ENCODE measurements at places on chromosomes 2 and 18. TPM values are rescaled to one million over a fixed set of nuclear protein-coding genes. Genes with fewer than 3 reads are reported as not detected.

DNA sequence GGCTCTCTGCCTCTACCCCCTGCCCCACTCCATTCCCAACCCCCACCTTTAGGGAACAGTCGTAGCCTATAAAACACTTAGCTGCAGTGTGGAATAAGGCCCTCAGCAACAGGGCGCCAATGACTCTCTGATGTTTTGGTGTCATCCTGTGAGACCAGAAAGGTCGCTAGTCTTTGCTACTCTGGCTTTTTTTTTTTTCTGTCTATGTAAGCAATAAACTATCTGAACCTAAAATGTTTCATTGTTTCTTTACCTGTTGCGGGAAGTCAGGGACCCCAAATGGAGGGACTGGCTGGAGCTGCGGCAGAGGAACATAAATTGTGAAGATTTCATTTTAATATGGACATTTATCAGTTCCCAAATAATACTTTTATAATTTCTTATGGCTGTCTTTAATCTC lies 154.6 kb downstream of the COPS8 start:
- no peaks in the 10 kb centered on the region for H3K4me1 ChIP-seq
- no peak overlapping the region for H3K27ac ChIP-seq
- DNase-seq: no peak
- H3K4me3 ChIP-seq: no peak overlapping the region

DNA sequence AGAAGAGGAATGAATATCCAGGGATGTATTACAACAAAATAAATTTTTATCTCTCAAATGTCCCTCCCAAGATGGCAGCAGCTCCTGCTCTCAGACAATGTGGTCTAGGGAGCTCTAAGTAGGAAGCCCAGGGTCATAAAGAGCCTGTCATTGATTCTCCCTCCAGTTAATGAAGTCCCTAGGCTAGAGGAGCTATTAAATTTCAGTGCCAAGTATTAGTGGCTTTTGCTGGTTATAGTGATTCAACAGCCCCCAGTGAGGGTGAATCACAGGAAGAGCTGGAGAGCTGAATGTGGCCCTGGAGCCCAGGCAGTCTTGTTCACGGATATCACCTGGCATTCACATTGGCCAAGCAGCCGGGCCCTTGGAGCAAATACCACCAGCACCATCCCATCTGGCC lies 109.8 kb upstream of the YPEL5 start:
- DNase-seq: no peak
- H3K36me3 ChIP-seq: no peaks in the 10 kb centered on the region
- no peaks in the 10 kb centered on the region for H3K4me1 ChIP-seq
- no peaks in the 10 kb centered on the region for H3K27me3 ChIP-seq
- H3K4me3 ChIP-seq: no peak overlapping the region

DNA sequence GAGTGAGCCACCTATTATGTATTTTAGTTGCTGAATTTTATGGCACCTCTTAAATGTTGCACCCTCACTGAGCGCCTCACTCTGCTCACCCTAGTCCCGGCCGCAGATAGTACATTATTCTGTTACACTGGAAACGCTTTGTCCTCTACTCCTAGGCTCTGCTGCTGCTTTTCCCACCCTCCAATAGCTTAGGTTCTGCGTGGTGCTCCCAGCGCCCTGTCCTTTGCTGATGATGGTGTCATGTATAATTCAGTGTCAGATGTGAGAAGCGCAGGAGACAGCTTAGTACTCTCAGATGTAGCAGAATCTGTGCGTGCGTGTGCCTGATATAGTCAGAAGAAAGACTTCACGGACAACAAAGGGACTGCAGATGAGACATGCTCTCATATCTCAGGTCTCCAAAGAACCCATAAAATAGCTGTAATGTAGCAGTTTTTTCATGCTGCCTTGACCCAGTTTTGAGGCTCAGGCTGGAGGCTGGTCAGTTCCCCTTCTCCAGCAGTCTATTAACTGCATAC lies 1.4 kb upstream of the REEP1 start:
- H3K4me3 ChIP-seq: peak overlapping the region; percentile 85
- peaks cover 18% of the 10 kb centered on the region for H3K4me1 ChIP-seq
- DNase-seq: no peak
- peaks cover 10% of the 10 kb centered on the region for H3K36me3 ChIP-seq
- H3K27me3 ChIP-seq: peaks cover 12% of the 10 kb centered on the region

- peaks cover 7% of the 10 kb centered on the region for H3K27me3 ChIP-seq
- H3K36me3 ChIP-seq: peaks cover 29% of the 10 kb centered on the region
- no peak overlapping the region for H3K4me3 ChIP-seq
- H3K27ac ChIP-seq: no peak overlapping the region
- DNase-seq: no peak
These were observed 131.3 kb downstream of the CTIF start for GRCh38 chr18:48669991-48670750.

DNA sequence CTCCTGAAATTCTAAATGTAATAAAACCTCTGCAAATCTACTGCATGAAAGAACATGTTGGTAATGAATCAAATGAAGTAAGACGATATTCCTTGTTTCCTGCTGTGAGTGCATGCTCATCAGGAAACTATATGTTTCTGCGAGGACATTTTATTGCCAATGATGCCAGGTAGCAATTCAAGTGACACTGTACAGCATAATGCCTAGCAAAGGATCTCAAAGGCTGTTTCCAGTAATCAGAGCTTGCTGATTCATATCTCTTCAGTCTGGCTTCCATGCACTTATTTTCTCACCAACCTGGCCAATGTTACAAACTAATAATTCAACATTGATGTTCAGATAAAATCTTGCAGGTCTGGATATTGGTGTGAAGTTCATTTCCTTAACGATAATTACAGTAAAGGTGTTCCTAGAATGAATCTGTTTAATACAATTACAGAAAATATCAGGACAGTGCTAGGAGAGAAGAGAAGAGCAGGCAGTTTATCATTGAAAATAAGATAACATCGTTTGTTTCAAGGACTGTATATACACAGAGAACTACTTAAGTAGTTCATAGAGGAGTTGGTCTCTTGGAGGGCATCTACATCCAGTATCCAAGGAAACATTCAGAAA lies 568.5 kb upstream of the SOX11 start:
- DNase-seq: no peak
- no peak overlapping the region for H3K4me3 ChIP-seq
- H3K27me3 ChIP-seq: no peaks in the 10 kb centered on the region
- no peak overlapping the region for H3K27ac ChIP-seq
- H3K36me3 ChIP-seq: no peaks in the 10 kb centered on the region

GRCh38 chr2:127392133-127392827 lies 4.5 kb upstream of the MAP3K2 start:
- no peak overlapping the region for H3K4me3 ChIP-seq
- H3K27ac ChIP-seq: no peak overlapping the region
- H3K27me3 ChIP-seq: peaks cover 5% of the 10 kb centered on the region
- H3K36me3 ChIP-seq: peaks cover 6% of the 10 kb centered on the region
- no peak for DNase-seq

DNA sequence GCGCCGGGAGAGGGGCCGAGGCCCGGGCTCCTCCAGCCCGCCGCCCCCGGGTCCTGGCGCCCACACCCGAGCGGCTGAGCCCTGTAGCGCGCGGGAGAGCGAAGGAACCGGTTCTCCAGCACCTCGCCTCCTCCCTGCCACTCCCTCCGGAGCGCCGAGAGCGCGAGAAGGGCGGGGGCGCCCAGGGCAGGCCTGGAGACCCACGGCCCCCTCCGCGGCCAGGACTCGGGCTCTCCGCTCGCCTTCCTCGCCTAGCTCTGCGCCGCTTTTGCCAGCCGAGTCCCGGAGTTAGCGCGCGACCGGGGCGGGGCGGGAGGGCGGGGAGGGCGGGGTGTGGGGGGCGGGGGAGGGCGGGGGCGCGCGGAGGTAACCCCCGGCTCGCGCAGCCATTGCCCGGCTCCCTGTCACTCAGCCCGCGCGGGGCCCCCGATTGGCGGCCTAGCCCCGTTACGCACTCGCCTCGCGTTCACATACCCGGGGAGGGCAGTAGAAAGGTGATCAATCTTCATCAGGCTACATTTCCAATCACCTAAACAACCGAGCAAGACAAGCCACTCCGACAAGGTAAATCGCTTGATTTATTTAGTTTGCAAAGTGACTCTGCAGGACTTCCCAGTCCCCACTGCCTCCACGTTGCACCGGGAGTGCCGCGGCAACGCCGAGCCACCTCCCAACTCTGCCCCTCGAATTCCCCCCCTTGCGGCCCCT lies at the start of gene OTX1:
Gene OTX1, plus strand, starts transcription at position 497 of the 708 bp plus-strand sequence. CDS start 2,161 bp downstream, outside the sequence.
- peaks cover 5% of the 10 kb centered on the region for H3K36me3 ChIP-seq
- H3K4me1 ChIP-seq: peaks cover 5% of the 10 kb centered on the region
- H3K4me3 ChIP-seq: peak within 1 kb of the TSS; percentile 87
- H3K27me3 ChIP-seq: peaks cover 47% of the 10 kb centered on the region
- peak within 1 kb of the TSS; percentile 38 for H3K27ac ChIP-seq
- peak; percentile 46 for DNase-seq

DNA sequence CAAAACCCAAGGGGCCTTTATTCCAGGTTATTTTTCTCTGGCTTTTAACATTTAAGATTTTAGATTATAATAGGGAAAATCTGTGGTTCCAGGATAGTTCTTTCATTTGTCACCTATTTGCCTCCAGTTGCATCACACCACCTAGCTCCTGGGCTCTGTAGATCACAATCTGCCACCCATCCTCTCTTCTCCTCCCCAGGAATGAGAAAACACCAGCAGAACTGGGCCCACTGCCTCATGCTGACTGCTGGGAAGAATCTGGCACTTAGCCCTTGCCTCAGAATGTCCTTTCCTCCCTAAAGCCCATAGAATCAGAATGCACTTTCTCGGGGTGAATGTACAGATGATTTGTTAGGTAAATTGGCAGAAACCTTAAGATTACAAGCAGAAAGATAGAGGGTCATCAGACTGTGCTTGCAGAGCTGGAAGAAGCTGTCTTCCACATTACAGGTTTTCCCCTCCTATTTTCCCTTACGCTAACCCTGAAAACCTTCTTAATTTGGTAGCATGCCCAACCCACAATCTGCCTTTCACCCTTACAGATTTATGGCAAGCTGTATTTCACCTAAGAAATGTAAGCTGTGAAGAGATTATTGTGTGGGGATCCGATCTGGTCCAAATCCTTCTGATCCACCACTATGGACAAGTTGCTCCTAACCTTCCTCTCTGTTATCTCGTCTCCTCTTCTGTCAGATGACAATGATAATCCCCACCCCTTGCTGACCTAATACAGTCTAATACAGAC lies 72.6 kb downstream of the LRRC30 start:
- no peak overlapping the region for H3K4me3 ChIP-seq
- H3K36me3 ChIP-seq: peaks cover 7% of the 10 kb centered on the region
- peaks cover 4% of the 10 kb centered on the region for H3K27me3 ChIP-seq
- DNase-seq: no peak
- no peaks in the 10 kb centered on the region for H3K4me1 ChIP-seq
- H3K27ac ChIP-seq: no peak overlapping the region

- H3K27ac ChIP-seq: no peak overlapping the region
- H3K36me3 ChIP-seq: no peaks in the 10 kb centered on the region
- DNase-seq: no peak
- H3K27me3 ChIP-seq: peaks cover 4% of the 10 kb centered on the region
- no peak overlapping the region for H3K4me3 ChIP-seq
- H3K4me1 ChIP-seq: peaks cover 2% of the 10 kb centered on the region
These were observed 10.2 kb downstream of the ALPG start for GRCh38 chr2:232416521-232417470.

- peaks cover 5% of the 10 kb centered on the region for H3K27me3 ChIP-seq
- no peak for DNase-seq
- no peak overlapping the region for H3K4me3 ChIP-seq
- peaks cover 8% of the 10 kb centered on the region for H3K4me1 ChIP-seq
- H3K36me3 ChIP-seq: no peaks in the 10 kb centered on the region
- H3K27ac ChIP-seq: no peak overlapping the region
These were observed 60.8 kb downstream of the LIMS1 start for GRCh38 chr2:108594982-108595464.

DNA sequence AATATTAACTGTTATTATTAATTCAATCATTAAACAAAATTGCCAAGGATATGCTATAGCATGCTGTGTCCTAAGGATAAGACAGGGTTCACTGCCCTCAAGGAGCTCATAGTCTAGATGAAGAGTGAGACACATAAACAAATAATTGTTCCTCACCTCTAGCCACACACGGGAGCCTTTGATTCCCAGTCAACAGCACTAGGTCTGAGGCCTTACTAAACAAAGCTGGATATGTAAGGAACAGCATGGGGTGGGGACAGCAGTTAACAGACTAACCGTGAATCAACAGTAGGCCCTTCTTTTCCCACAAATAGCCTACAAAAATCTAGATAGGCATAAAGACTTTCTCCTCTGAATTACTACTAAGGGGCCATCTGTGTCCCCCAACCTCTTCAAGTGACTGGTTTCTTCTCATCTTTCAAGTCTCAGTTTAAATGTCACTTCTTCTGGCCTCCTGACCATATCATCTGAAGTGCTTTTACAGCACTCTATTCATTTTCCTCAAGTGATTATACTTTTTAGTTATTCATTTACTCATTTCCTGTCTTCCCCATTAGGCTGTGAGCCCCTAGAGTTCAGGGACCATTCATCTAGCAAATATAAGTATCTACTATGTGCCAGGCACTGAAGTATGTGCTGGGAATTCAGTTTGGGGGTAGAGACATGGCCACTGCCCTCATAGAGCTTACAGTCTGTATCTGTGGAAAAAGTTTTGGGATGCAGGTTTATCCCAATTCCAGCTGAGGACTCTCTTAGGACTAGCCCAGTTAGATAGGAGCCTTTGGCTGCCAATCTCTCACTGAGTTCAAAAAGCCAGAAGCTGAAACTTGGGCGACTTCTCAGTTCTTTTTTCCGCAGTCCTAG lies 29.9 kb upstream of the IHH start:
- H3K4me1 ChIP-seq: peaks cover 19% of the 10 kb centered on the region
- H3K27me3 ChIP-seq: no peaks in the 10 kb centered on the region
- no peak for DNase-seq

DNA sequence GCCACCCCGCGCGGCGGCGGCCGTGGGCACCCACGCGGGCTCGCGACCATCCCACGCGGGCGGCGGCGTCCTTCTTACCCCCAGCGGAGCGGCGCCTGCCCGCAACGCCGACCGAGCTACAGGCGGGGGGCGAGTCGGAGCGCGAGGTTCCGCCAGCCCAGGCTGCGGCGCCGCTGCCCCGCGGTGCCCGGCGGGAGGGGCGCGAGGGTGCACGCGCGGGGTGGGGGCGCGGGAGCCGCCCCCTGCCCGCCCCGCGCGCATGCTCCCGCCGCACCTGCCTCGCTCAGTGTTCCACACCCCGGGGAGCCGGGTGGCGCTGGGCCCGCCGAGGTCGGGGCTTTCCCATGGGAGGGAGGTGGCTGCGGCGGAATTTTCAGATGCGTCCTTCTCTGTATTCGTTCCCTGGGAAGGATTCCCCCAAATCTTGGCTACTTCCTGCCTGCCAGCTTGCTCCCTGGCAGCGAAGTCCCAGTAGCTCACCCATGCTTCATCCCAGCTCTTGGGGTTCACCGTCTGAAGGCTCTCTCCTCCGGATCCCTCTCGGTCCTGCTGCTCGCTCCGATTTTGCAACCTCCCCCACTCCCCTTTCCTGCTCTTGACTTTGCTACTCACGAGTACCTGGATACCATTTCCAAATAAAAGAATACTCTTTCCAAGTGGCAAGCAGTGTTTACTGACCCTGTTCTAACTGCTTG lies at the start of gene L3MBTL4:
Gene L3MBTL4, minus strand, starts transcription at position 189 of the 695 bp plus-strand sequence. CDS start 103,286 bp downstream, outside the sequence.
- DNase-seq: no peak
- H3K36me3 ChIP-seq: peaks cover 8% of the 10 kb centered on the region
- no peak within 1 kb of the TSS for H3K27ac ChIP-seq
- H3K4me3 ChIP-seq: peak within 1 kb of the TSS; percentile 91
- peaks cover 1% of the 10 kb centered on the region for H3K4me1 ChIP-seq

B3GNT7 gene
- 0.27 TPM for total RNA-seq

CHRNA1 gene
- 161 TPM for total RNA-seq

MAP3K19 gene
- not detected for total RNA-seq

XDH gene
- total RNA-seq: 1.3 TPM

C1QL2 gene
- total RNA-seq: not detected

ARHGEF4 gene
- total RNA-seq: 6.1 TPM

KCNG2 gene
- 1.6 TPM for total RNA-seq

TANC1 gene
- 14.9 TPM for total RNA-seq

CYTIP gene
- total RNA-seq: not detected

CCL20 gene
- total RNA-seq: not detected

MEP1B gene
- total RNA-seq: not detected

UGT1A8 gene
- total RNA-seq: not detected

All from glutamatergic neuron (in vitro differentiated cells).